NK-92 treated with Interleukin-12 subunit alpha and Interleukin-12 subunit beta, amount 100 ng/mL, for 24 hours (cell line): ENCODE measurements at places on chromosomes 4 and X.

DNA sequence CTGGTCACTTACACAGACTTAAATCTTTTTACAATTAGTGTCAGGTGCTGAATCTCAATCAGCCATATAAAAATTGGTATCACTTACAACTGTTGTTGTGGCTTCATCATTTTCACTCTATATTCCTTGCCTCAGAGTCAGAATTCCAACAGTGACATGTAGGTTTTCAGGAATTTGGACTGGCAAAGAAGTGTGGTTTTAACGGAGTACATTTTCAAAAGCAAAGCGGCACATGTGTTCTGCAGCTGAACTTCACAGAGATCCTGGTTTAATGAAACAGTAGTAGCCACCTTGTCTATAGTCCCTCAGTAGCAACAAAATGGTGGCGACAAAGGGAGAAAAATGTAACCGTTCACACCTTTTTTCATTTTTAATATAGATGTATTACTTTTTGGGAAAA lies 486.6 kb downstream of the FAT4 start:
- DNase-seq = no peak

- DNase-seq = no peak
Measured at GRCh38 chr4:106266201-106266600, 49.8 kb downstream of the TBCK start.

DNA sequence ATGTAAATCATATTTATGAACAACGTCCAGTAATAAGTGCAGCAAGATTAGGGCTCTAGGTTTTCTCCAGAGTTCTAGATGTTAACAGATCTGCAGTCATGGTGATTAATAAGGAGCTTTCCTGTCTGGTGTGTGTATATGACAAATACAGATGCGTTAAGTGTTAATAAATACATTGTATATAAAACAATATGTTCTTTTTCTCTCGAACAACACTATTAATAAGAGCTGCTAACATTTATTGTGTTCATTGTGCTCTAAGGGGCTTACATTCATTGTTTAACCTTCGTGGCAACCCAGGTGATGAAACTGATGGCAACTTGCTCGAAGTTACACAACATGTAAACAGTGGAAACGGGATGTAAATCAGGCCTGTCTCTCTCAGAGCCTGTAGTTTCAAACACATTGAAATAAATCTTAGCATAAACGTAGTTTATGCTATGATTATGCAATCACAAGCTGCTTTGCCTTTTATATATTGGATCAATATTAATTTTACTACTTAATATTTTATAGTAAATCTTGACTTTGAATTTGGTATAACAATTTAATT lies 547 bp upstream of the CLGN start:
- DNase-seq = no peak

- no peak for DNase-seq
Measured at GRCh38 chrX:13473442-13474163, 95.8 kb upstream of the EGFL6 start.

- no peak for DNase-seq
Measured at GRCh38 chrX:50963842-50964241, 53.3 kb downstream of the BMP15 start.

- DNase-seq = no peak
Measured at GRCh38 chr4:15771216-15772058, 6.7 kb upstream of the CD38 start.

DNA sequence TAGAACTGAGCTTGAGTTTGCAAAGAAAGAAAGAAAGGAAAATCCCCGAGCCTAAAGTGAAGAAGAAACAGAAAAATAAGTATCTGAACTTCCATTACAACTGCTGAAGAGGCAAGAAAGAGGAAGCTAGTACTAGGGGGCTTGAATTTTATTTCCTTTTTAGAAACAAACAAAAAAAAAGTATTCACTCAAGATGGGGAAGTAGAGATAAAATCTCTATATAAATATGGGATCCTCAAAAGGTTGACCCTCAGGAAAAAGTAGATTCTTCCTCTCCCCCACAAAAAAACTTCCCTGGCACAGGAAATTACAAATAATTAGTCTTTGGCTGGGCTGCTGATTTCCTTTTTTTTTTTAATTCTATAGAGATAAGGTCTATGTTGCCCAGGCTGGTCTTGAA lies 16.0 kb downstream of the LRBA start:
- no peak for DNase-seq

GRCh38 chr4:39668887-39669286 lies 29.0 kb upstream of the UBE2K start:
- DNase-seq = no peak

DNA sequence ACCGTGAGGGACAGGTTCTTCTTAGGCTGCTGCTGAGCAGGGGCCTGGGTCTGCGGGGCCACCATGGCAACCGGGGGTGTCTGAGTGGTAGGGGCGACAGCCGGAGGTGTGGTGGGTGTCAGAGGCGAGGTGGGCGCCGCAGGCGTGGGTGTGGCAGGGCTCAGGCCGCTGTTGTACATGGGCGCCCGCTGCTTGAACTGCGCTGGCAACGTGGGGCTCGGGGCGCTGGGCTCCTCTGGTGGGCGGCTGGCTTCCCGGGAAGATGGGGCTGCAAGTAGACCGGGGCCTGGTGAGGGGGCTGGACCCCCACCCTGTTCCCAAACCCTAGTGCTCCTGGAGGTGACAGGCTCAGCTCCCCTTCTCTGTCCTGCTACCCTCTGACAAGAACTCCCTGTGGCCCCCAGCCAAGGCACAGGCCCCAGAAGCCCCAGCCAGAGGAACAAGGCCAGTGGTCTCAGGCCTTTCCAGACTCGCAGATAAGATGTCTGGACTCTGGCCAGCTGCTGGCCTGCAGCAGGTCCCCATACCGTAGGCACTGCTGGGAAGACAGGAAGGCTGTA lies 24.8 kb downstream of the NELFA start:
- DNase-seq = no peak

DNA sequence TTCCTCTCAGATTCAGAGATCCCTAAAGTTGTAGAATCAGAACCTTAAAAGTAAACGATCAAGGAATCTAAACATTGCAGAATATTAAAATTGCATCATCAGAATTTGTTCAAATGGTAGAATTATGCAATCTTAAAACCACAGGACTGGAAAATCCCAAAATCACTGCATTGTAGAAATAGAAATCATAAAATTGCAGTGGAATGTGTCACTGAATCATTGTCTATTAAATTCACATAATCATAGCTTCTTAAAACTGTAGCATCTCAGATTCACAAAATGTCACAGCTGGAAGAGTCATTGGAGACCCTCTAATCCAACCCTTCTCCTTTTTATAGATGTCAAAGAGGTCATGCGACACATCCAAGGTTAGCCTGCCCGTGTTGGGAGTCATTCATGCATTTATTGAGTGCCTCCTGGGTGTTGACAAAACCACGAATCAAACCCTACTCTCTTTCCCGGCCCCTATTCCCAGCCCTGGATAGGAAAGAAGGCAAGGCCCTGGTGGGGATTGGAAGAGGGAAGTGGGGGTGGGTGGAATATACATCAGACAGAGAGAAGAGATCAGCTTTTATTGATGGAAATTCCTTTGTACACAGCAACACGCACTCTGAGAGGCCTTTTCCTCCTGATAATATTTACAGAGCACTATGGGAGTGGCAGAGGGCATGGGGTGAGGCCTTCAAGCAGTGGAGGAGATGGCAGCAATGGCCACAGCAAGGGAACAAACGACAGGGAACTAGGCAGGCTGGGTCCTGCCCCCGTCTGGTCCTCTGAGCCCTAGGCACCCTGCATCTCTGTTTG lies 15.4 kb downstream of the IQSEC2 start:
- DNase-seq = no peak
